ENCODE measurements at places on chromosomes 2 and 18. TPM values are rescaled to one million over a fixed set of nuclear protein-coding genes. Genes with fewer than 3 reads are reported as not detected.

DNA sequence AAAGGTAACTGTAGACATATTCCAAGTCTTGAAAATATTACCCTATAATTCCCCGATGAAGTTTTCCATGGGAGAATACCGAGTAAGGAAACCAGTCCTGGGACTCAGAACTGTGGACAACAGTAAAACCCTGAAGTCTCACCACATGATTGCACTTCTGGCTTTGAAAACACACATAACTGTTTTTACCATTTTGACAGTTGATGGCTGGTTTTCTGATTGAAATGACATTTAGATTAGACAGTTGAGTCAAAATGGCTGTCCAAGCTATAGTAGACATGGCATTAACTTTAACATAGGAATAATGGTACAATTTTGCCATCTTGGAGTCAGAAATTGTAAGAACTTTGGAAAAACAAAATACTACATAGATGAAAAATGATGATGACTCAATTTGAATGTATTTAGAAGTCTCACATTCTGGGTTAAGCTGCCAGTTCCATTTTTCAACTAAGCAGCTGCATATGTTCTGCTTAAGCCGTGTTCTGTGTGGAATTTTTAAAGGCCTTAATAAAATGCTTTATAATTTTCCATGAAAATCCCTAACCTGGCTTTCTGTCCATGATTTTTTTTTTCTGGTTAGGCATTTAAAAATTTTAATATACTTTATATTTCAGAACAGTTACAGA is 38.3 kb upstream of the WIPF1 start:
- no peak overlapping the region for H3K27ac ChIP-seq
- no peaks in the 10 kb centered on the region for H3K36me3 ChIP-seq
- no peaks in the 10 kb centered on the region for H3K4me1 ChIP-seq
- no peak overlapping the region for H3K4me3 ChIP-seq
- DNase-seq, result no peak

- no peaks in the 10 kb centered on the region for H3K27me3 ChIP-seq
- H3K36me3 ChIP-seq, result no peaks in the 10 kb centered on the region
- H3K4me1 ChIP-seq, result no peaks in the 10 kb centered on the region
- H3K4me3 ChIP-seq, result no peak overlapping the region
- H3K27ac ChIP-seq, result no peak overlapping the region
- no peak for DNase-seq
Measured at GRCh38 chr2:82728090-82728489, 1731.0 kb downstream of the SUCLG1 start.

The CABYR gene
- 32.4 TPM for total RNA-seq

DNA sequence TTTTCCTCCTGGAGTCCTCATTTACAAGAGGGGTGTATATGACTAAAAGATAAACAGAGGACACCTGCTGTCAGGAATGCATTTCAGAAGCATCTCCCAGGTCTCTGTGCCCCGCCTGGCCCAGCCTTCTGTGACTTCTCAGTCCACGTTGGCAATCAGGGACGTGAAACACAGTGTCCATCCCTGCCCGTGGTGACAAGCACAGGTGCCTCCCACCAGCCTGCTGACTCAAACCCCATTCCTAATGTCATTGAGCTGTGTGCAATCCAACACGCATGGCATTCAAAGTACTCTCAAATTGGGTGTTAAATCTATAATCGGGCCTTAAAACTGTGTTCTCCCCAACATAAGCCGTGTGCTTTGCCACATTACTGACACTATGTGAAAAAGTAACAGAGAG is 343.2 kb downstream of the EIPR1 start:
- H3K36me3 ChIP-seq, result no peaks in the 10 kb centered on the region
- no peak for DNase-seq
- H3K4me1 ChIP-seq, result no peaks in the 10 kb centered on the region
- H3K27me3 ChIP-seq, result peaks cover 86% of the 10 kb centered on the region
- no peak overlapping the region for H3K4me3 ChIP-seq

DNA sequence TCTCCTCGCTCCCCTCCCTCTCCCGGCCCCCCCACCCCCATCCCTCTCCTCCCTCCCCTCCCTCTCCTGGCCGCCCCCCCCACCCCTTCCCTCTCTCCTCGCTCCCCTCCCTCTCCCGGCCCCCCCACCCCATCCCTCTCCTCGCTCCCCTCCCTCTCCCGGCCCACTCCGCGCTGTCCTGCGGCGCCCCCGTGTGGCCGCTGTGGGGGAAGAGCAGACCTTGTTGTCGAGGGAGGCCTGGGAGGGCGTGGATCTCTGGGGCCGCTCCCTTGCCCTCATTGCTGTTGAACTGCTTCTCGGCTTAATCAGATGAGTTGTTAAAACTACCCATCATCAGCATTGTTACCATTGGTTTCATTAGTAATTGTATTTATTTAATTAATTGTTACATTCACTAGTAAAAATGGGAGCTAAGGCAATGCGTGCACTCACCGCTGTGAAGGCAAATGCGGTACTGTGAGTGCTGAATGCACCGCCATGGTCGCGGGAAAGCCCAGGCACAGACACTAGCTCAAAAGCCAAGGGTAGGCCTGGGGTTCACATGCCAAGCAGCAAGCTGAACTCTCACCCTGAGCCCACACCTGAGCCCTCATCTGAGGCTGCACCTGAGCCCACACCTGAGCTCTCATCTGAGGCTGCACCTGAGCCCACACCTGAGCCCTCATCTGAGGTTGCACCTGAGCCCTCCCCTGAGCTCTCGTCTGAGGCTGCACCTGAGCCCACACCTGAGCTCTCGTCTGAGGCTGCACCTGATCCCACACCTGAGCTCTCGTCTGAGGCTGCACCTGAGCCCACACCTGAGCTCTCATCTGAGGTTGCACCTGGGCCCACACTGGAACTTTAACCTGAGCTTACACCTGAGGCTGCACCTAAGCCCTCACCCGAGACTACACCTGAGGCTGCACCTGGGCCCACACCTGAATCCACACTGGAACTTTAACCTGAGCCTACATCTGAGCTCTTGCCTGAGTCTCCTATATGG is 8.8 kb downstream of the RTP5 start:
- peak; percentile 88 for DNase-seq
- H3K27ac ChIP-seq, result no peak overlapping the region
- no peaks in the 10 kb centered on the region for H3K27me3 ChIP-seq
- H3K4me3 ChIP-seq, result no peak overlapping the region
- H3K4me1 ChIP-seq, result peaks cover 5% of the 10 kb centered on the region

DNA sequence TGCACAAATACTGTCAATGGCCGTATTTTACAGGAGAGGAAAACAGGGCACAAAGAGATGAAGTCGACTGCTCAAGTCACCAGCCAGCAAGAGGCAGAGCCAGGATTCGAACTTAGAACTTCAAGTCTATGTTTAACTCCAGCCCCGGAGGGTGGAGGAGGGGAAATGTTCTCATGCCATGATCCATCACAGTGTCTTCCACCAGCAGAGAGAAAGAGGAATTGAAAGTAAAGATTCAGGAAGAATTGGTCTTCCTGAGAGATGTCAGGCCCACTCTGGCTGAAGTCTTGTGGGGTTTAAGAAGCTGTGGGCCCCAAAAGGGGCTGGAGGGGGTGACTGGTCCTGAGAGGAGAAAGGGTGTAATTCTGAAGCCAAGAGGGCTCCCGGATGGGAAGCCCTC is 260.0 kb downstream of the TNS1 start:
- H3K4me1 ChIP-seq, result no peaks in the 10 kb centered on the region
- DNase-seq, result no peak
- H3K36me3 ChIP-seq, result no peaks in the 10 kb centered on the region
- no peaks in the 10 kb centered on the region for H3K27me3 ChIP-seq
- H3K27ac ChIP-seq, result no peak overlapping the region

The SERPINB4 gene
- not detected for total RNA-seq

The MYO1B gene
- 48.5 TPM for total RNA-seq

DNA sequence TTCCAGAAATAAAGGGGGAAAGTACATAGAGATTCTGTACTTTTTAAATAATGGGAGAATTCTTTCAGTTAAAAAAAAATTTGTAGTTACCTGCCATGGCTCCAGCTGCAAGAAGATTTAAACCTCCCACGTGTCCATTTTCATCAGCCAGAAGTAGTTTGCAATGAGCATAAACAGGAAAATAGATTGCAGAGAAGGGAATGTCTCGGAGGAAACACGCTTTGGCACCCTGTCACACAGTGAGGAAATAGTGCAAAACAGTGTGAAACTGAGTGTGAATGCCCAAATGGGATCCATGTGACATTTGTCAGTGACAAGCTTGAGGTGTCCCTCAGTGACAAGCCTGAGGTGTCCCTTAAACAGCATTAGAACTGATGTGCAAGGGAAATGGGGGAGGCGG is 102.7 kb downstream of the SLC25A12 start:
- H3K36me3 ChIP-seq, result 0 out of 2 replicates have a peak, but pooled peaks cover 19% of the 10 kb centered on the region
- no peaks in the 10 kb centered on the region for H3K27me3 ChIP-seq
- no peaks in the 10 kb centered on the region for H3K4me1 ChIP-seq
- no peak overlapping the region for H3K4me3 ChIP-seq
- H3K27ac ChIP-seq, result no peak overlapping the region

DNA sequence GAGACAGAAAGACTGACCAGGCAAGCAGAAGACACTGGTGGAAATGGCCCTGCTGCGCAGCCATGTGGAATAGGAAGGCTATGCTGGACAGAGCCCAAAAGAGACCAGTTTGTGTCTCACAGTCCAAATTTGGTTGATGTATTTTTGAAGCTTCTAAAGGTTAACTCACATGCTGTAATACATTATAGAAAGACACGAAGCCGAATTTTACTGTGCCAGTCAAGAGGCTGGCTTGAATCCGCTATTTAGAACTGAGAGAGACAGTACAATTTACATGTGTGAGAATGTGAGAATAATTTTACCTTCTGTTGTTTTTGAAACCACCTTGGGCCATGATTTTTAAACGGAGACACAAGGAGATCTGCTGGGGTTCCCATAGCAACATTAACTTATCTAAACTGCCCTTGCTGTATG is 113.6 kb downstream of the METTL8 start:
- peaks cover 8% of the 10 kb centered on the region for H3K4me1 ChIP-seq
- no peak overlapping the region for H3K27ac ChIP-seq
- H3K4me3 ChIP-seq, result no peak overlapping the region
- DNase-seq, result no peak
- no peaks in the 10 kb centered on the region for H3K27me3 ChIP-seq

- no peaks in the 10 kb centered on the region for H3K4me1 ChIP-seq
- H3K36me3 ChIP-seq, result no peaks in the 10 kb centered on the region
- no peak for DNase-seq
- H3K27me3 ChIP-seq, result no peaks in the 10 kb centered on the region
- no peak overlapping the region for H3K4me3 ChIP-seq
Measured at GRCh38 chr2:72130659-72131360, 16.9 kb downstream of the CYP26B1 start.

DNA sequence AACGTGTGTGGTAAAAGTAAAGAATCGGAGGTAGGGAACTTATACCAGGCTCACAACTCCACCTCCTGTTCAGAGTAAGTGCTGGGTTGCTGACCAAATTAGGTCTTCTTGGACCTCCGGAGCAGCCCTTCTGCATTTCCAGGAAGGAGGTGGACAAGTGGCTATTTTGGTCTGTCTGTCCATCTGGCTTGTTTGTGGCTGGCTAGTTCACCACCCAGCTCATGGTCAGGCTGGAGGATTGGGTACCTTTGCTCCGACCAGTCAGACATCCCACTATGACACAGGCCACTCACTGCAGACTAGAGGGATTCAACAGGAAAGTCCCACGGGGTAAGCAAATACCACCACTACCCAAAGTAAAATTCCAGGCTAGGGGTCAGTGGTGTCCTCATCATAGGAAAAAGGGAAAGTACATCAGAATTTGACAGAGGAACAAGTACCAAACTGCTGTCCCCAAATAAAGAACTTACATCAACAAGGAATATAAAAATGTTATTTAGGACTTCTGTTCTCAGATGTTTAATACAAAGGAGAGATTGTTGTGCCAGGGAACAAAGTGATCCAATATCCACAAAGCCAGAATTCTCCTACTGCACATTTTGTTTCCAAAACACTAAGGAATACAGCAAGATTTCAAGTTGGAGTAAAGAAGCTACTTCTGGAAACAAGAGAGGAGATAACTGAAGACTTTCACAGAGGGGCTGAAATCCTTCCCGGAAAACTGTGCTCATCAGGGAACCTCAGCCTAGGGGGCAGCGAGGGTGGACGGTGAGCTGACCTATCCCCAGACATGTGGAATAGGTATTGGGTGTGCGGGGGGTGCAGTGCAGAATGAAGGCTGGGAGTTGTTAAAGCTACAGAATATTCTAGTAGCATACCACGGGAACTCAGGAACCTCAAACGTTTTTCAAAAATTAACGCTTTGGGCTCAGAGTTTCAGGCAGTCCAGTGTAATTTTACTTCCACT is 56.9 kb downstream of the BCL2 start:
- H3K4me3 ChIP-seq, result no peak overlapping the region
- DNase-seq, result no peak
- H3K27me3 ChIP-seq, result no peaks in the 10 kb centered on the region
- H3K4me1 ChIP-seq, result no peaks in the 10 kb centered on the region
- no peaks in the 10 kb centered on the region for H3K36me3 ChIP-seq
